ENCODE measurements at places on chromosomes 7 and 10. TPM values are rescaled to one million over a fixed set of nuclear protein-coding genes. Genes with fewer than 3 reads are reported as not detected.

- no peaks in the 10 kb centered on the region for H3K36me3 ChIP-seq
- no peaks in the 10 kb centered on the region for H3K27me3 ChIP-seq
- peak overlapping the region; percentile 40 for H3K4me3 ChIP-seq
- H3K27ac ChIP-seq = no peak overlapping the region
These were observed 322.0 kb downstream of the FRMD4A start for GRCh38 chr10:14008740-14009080.

- H3K27me3 ChIP-seq = peaks cover 42% of the 10 kb centered on the region
- no peak overlapping the region for H3K4me3 ChIP-seq
- DNase-seq = no peak
- H3K36me3 ChIP-seq = no peaks in the 10 kb centered on the region
- H3K27ac ChIP-seq = no peak overlapping the region
These were observed 97.5 kb upstream of the PAX2 start for GRCh38 chr10:100647928-100648327.

Gene VSTM4
- total RNA-seq = 18.7 TPM

Gene FAM25G
- not detected for total RNA-seq

DNA sequence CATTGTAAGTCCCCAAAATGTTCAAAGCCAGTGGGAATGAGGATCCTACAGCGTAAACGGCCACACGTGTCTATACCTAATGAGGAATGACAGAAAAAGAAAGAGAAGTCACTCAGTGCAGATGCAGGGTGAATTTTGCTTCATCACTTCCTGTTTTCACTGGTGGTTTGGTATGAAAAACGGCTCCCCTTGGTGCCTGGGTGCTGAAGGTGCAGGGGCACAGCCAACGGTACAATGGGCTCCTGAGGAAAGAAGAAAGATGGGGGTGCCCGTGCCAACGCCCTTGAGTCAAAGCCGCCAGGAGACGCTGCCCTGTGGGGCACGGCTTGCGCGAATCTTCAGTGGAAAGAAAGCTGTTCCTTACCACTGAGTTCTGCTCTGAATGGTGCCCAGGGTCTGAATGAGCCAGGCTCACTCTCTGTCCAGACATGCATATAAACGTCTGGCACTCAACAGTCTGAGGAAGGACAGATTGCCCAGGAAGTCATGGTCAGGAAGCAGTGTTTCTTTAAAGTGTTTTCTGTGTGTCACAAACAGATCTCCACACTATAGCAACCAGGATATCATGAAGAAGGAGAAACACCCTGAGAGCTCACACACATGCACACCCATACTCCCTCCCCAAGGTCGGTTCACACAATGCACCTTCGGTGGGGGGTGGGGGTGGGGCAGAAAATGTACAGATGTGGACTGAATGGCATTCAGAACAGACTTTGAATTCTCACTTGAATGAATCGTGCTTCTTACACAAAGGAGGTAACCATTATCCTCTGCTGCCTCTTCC lies 105.8 kb downstream of the ELMO1 start:
- peaks cover 38% of the 10 kb centered on the region for H3K4me1 ChIP-seq
- peak overlapping the region; percentile 78 for H3K27ac ChIP-seq
- H3K27me3 ChIP-seq = no peaks in the 10 kb centered on the region
- H3K36me3 ChIP-seq = no peaks in the 10 kb centered on the region
- DNase-seq = peak; percentile 60
- peak overlapping the region; percentile 45 for H3K4me3 ChIP-seq

DNA sequence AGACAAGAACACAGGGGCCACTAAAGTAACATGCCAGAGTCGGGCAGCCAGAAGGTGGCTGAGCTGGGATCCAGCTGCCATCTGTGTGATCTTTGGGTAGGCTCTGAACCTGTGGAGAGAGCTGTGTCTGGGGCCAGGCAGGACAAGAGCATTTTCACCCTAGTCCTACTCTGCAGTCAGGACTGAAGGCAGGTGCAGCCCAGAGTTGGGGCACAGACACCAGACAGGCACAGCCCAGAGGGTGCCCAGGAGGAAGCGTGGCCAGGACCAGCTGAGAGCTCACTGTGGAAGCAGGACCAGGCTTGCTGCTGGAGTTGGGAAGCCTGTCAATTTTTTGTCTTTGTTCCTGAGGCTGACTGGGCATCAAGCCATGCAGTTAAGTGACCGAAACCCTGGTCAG lies 113.6 kb downstream of the ADCY1 start:
- no peaks in the 10 kb centered on the region for H3K36me3 ChIP-seq
- no peaks in the 10 kb centered on the region for H3K27me3 ChIP-seq
- no peak overlapping the region for H3K27ac ChIP-seq
- no peaks in the 10 kb centered on the region for H3K4me1 ChIP-seq

Gene PPP1R17
- total RNA-seq = not detected

Gene RELN
- total RNA-seq = 3.7 TPM

Gene TLL2
- total RNA-seq = not detected

- H3K4me1 ChIP-seq = no peaks in the 10 kb centered on the region
- H3K4me3 ChIP-seq = no peak overlapping the region
- no peaks in the 10 kb centered on the region for H3K36me3 ChIP-seq
- DNase-seq = no peak
- H3K27me3 ChIP-seq = no peaks in the 10 kb centered on the region
- no peak overlapping the region for H3K27ac ChIP-seq
These were observed 113.7 kb downstream of the PRKG1 start for GRCh38 chr10:51188008-51188407.

Gene CCDC3
- 10.5 TPM for total RNA-seq

Gene CCDC6
- total RNA-seq = 50.6 TPM

DNA sequence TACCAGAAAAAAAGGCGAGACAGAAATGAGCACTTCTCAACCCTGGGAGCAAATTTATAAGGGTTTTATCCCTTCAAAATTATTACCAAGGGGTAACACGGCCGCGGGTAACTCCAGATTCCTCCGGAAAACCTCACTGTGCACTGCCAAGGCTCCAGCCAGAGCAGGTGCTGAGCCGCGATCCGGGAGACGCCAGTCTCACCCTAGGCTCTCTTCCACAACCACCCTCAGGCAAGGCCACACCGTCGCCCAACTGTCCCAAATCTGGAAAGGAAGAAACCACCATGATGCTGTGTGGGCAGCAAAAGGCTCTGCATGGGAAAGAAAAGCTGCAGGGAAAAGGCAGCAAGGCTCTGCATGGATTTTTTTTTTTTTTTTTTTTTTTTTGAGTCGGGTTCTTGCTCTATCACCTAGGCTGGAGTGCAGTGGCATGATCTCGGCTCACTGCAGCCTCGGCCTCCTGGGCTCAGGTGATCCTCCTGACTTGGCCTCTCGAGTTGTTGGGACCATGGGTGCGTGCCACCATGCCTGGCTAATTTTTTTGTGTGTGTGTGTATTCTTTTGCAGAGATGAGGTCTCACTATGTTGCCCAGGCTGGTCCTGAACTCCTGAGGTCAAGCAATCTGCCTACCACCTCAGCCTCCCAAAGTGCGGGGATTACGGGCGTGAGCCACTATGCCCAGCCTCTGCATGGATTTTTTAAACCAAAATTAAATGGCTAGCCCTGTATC lies 39.0 kb downstream of the MAD1L1 start:
- H3K27ac ChIP-seq = no peak overlapping the region
- H3K4me1 ChIP-seq = no peaks in the 10 kb centered on the region
- H3K36me3 ChIP-seq = peaks cover 10% of the 10 kb centered on the region
- H3K4me3 ChIP-seq = no peak overlapping the region
- no peaks in the 10 kb centered on the region for H3K27me3 ChIP-seq

GRCh38 chr7:94389381-94389780 lies 5.3 kb upstream of the COL1A2 start:
- no peak for DNase-seq
- H3K36me3 ChIP-seq = no peaks in the 10 kb centered on the region
- no peak overlapping the region for H3K27ac ChIP-seq
- no peaks in the 10 kb centered on the region for H3K4me1 ChIP-seq
- H3K27me3 ChIP-seq = no peaks in the 10 kb centered on the region
- no peak overlapping the region for H3K4me3 ChIP-seq

- H3K4me1 ChIP-seq = no peaks in the 10 kb centered on the region
- DNase-seq = no peak
- H3K27ac ChIP-seq = no peak overlapping the region
- H3K4me3 ChIP-seq = no peak overlapping the region
- no peaks in the 10 kb centered on the region for H3K36me3 ChIP-seq
- H3K27me3 ChIP-seq = no peaks in the 10 kb centered on the region
These were observed 603.7 kb upstream of the ADARB2 start for GRCh38 chr10:2340831-2341647.

DNA sequence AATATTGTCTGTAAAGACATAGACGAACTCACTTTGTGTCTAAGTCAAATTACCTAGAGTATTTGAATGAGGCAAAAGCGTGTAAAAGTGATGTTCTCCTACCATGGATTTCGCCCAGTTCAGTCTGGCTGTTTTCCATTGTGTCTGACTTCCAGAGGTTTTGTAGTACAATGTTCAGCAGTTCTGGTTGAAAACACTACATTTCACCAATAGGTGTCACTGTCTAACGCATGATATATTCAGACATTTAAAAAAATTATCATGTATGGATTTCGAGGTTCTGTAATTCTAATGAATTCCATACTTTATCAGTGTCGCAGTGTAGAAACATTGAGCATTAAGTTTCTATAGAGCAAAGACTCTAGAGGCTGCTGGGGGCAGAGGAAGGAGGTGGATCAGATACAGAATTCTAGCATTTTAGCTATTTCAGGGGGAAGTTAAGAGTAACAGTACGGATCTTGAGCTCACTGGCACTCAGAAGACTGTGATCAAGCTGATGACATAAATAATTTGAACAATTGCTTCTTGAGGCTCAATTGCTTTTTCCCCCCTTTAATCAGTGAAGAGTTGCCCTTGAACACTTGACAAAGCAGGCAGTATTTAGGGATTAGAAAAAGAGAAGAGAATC lies 196.9 kb upstream of the RHOBTB1 start:
- no peak for DNase-seq
- H3K4me3 ChIP-seq = no peak overlapping the region
- H3K27me3 ChIP-seq = no peaks in the 10 kb centered on the region
- peaks cover 3% of the 10 kb centered on the region for H3K4me1 ChIP-seq
- no peak overlapping the region for H3K27ac ChIP-seq

DNA sequence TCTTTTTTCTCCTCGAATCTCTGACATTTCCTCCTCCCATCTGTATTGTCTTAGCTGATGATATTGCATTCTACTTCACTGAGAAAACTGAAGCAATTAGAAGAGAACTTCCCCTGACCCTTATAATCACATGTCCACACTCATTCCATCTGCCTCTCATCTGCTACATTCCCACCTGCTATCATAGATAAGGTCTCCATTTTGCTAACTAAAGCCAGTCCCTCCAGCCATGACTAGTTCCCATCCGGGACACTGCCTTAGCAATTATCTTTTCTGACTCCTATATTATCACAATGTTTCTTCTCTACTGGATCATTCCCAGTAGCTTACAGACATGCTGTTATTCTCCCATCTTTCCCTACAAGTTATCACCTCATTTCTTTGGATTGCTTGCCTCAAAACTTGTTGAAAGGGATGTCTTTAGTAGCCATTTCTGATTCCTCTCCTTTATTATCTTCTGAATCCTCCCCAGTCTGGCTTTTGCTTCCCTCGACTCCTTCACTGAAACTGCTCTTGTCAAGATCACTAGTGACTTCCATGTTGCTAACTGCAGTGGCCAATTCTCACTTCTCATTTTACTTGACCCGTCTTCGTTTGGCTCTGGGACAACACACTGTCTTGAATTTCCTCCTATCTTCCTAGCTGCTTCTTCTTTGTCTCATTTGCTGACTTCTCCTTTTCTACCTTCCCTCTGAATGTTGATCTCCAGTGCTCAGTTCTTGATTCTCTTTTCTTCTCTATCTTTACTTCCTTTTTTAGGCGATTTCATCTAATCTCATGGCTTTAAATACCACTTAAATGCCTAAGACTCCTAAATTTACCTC lies 35.9 kb downstream of the FZD1 start:
- H3K27ac ChIP-seq = no peak overlapping the region
- H3K4me3 ChIP-seq = no peak overlapping the region
- no peaks in the 10 kb centered on the region for H3K36me3 ChIP-seq
- DNase-seq = no peak
- H3K4me1 ChIP-seq = peaks cover 11% of the 10 kb centered on the region

GRCh38 chr10:34420795-34421194 lies 394.3 kb downstream of the PARD3 start:
- no peak overlapping the region for H3K27ac ChIP-seq
- no peak for DNase-seq
- no peaks in the 10 kb centered on the region for H3K36me3 ChIP-seq

DNA sequence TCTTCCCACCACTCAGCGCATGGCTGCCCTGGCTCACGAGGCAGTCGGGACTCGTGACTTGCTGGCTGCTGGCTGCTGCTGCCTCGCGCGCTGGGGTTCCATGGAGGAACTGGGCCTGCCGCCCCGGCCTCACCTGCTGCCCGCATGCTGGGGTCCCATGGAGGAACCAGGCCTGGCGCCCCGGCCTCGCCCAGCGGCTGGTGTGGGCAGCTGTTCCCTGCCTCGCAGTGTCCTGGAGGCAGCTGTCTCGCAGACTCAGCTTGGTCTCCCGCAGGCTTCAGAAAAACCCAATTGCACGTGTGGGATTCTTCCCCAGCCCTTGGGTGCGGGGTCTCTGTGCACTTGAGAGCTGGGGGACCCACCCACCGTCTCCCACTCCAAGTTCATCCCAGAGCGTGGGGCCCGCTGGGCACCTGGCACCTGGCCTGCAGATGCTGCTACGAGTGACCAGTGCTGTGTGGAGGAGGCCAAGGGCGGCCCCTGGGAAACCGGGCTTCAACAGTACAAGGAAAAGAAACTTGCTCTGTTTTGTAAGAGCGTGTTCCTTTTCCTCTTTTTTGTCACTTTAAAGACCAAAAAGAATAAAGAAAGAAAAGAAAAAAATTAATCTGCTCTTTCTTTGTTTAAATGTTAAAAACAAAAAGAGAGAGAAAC lies 20.4 kb downstream of the PWWP2B start:
- no peaks in the 10 kb centered on the region for H3K27me3 ChIP-seq
- H3K4me1 ChIP-seq = peaks cover 78% of the 10 kb centered on the region
- H3K36me3 ChIP-seq = peaks cover 10% of the 10 kb centered on the region
- peak overlapping the region; percentile 95 for H3K27ac ChIP-seq

Data from lower lobe of right lung (tissue), 2 donors.